ENCODE measurements at places on chromosomes 5 and 9.

DNA sequence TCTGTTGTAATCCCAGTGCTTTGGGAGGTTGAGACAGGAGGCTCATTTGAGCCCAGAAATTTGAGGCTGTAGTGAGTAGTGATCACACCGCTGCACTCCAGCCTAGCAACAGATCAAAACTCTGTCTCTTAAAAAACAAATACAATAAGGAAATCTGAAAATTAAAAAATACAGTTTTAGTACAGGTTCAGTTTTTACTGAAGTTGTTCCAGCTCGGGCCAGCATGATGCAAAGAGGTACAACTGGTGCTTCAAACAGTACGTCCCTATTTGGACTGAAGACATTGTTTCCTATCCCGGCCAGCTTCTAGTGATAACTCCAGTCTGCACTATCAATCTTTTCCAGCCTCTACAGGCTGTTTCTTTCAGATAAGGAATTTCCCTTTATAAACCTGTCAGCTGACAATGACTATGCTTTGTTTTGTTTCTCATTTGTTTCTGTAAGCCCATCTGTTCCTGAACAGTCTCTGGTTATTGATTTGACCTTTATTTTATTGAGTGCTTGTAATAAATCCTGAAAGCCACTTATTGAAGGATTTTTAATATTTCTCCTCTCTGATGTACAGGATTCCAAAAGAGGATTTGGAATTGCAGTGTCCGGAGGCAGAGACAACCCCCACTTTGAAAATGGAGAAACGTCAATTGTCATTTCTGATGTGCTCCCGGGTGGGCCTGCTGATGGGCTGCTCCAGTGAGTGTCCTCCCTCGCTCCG, 41.9 kb downstream of the TJP2 start:
- DNase-seq = no peak

- no peak for DNase-seq
Measured at GRCh38 chr5:160266752-160267345, 37.5 kb downstream of the FABP6 start.

GRCh38 chr5:57862471-57862911, 379.9 kb upstream of the ACTBL2 start:
- no peak for DNase-seq

DNA sequence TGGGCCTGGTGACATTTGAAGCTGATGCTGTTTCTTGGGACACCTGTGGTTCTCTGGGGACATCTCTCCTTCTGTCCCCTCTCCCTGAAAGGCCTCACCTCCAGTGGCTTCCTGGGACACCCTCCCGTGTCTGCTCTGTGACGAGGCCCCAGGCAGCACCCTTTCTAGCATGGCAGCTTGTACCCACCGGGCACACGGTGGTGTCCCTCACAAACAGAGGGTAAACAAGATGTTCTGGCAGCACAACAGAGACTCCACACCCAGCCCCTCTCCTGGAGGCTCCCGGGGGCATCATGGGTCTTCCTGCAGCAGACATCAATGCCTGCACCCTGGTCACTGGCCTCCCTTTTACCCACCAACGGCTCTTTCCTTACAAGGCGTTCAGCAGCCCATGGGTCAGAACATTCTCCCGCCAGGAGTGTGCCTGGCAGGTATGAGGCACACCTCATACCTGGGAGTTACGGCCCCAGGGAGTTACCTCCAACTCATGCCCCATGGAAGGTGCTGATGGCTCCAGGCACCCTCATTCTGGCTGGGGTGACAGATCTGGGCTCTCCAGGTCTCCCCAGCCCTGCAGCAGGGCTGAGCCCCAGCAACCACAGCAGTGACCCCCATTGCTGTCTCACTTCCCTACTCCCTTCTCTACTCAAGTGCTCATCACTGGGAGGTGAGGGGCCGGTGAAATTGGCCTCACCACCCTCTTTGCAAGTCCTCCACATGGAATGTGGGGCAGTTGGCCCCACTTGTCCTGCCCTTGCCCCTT, 51.1 kb downstream of the BARX1 start:
- no peak for DNase-seq

DNA sequence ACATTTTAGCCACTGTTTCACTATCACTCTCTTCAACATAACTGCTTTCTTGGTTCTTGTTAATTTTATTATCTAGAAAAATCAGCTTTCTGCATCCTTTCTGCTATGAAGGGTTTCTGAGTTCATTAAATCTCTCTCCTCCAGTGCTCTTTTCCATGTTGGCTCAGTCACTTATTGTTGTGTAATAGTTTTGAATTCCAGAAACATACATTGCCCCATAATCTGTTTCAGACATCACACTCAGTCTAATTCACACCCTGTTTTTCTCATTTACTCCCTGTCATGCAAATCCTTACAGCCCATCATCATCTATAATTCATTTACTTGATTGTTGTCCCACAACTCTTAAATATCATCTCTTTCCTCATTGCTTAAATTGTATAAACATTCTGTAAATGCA, 176.1 kb upstream of the CDH12 start:
- no peak for DNase-seq

GRCh38 chr9:69179037-69179436, 5.0 kb downstream of the TJP2 start:
- no peak for DNase-seq

DNA sequence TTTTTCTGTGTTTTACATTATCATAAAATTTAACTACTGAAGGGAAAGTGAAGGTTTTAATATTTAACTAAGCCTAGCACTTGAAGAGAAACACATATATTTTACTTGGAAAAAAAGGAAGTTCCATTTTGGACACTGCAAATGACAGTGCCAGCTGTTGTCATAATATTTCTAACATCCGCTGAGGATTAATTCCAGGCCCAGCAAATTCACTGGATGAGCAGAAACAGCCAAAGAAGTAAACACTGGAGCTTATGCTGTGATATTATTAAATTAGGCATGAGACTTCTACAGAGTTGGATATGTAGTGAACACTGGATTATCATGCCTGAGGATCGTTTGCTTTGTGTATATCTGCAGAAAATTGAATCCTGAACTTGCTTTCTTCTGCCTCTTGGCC, 67.6 kb downstream of the GHR start:
- DNase-seq = no peak

DNA sequence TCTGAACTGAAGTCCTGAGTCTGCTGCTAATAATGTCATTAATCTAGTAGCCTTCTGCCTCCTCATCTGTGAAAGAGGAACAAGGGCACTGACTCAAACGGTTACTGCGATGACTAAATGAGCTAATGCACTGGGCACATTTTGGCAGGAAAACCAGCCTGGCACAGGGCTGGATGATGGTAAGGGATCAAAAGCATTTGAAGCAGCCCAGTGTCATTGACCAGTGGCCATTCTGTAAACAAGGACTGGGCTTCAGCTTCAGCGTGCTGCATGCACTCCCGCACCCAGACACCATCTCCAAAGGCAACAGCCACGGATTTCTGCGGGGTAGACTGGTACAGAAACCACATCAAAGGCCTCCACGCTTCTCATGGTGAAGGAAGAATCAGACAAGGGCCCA, 8.0 kb downstream of the GCNT4 start:
- DNase-seq = no peak

- no peak for DNase-seq
Measured at GRCh38 chr5:38846379-38847011, 683 bp downstream of the OSMR start.

DNA sequence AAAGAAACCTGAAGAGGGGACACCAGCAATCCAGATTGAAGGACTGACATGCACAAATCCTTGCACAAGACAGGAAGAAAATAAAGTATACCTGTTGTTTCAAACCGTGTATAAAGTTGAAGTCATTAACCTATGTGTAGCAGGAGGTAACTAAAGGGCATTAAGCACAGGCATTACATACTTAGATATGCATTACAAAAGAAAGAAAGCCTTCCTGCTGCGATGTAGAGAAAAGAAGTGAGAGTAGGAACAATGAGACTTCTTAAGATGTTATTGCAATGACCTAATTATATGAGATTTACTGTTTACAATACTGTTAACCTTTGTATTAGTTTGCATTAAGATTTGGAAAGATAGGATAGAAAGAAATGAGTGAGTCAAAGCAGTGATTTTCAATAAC, 308.9 kb upstream of the PTPRD start:
- no peak for DNase-seq

- DNase-seq = no peak
Measured at GRCh38 chr9:92850898-92851297, 26.9 kb downstream of the ZNF484 start.

- DNase-seq = no peak
Measured at GRCh38 chr9:104658496-104659195, 35.7 kb upstream of the OR13D1 start.

DNA sequence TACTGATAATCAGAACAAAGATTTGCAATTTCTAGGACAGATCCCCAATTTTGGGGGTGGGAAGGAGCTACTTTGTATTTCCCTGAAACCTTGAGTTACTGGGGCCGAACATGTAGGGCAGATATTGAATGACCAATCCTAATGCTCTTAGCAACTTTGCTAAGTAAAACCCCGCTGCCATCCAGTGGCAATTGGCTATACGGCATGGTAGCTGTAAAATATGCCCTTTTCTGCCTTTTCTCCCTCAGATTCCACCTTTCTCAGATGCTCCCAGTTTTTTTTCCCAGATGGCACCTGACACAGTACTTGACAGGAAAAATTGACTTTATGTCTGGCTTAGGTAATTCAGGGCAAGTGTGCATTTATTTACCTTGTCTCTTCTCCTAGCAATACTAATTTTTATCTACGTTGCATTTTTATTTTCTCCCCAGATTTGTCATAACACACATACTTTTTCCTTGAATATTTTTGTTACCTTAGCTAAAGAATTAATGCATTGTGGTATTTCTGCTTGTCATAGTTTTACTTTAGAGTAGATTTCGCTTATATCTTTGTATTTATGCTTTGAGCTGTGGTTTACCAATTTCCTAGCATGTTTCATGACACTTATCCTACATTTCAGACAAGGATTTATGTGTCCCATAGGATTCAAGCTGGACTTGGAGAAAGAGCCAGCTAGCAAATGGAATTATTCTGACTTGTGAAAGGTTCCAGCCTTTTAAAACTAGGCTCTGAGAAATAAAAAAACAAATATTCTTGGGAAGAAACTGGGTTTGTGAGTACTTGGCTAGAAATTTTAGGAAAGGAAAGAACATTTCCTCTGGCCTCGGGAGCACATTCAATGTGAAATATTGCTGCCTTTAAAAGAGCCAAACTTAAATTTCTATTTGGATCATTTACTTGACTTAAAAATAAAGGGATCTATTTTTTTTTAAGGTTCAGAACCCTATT, 37.4 kb downstream of the PIK3R1 start:
- peak; percentile 33 for DNase-seq

DNA sequence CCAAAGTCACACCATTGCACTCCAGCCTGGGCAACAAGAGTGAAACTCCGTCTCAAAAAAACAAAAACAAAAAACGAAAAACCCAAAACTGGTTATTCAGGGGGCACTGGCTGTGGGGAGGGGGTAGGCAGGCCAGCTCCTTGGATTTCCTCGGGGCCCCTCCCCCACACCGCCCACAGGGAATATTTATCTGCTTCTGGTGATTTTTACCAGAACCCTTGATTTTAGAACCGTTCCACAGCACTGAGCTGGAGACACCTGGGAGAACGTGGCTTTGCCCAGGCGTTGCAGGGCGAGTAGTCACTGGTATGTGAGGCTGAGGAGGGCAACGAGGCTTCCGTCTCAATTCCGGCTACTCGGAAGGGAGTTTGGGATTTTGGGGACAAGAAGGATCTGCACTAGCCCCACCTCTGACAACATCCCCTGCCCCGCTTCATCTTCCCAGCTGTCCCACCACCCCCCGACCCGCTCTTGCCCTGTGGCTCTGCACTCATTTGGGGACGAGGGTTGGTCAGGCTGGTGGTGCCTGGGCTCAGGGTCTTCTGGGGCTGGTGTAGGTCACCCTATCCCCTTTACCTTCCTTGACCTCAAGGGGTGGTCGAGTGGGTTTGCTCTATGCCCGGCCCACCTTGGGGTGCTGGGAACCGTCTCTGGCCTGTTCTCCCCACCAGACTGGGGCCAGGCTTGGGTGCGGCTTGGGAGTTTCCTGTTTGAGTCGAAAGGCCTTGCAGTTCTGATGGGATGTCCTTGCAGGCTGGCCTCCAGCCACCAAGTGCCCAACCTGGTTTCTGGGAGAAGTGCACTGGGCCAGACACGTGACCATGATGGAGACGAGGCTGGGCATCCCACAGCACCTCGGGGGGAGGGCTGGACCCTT, 3.5 kb downstream of the AHRR start:
- DNase-seq = no peak

Measured in progenitor cell of endocrine pancreas (in vitro differentiated cells).